Neural cell (in vitro differentiated cells): ENCODE measurements at places on chromosomes 3 and 15. TPM values are rescaled to one million over a fixed set of nuclear protein-coding genes. Genes with fewer than 3 reads are reported as not detected.

GTF2A2 gene
- polyA plus RNA-seq: 124 and 171 TPM in 2 replicates

ETFA gene
- 145 and 147 TPM in 2 replicates for polyA plus RNA-seq

ENTPD3 gene
- 2.8 and 3.1 TPM in 2 replicates for polyA plus RNA-seq

SLC28A2 gene
- not detected in 2 replicates for polyA plus RNA-seq

CDC25A gene
- polyA plus RNA-seq: 9.8 and 12.3 TPM in 2 replicates

TUBGCP4 gene
- 4.6 and 13.0 TPM in 2 replicates for polyA plus RNA-seq

IL16 gene
- not detected in 2 replicates for polyA plus RNA-seq

WDR93 gene
- polyA plus RNA-seq: 0.41 TPM in 1 of 2 replicates, not detected in the other

ERICH6 gene
- polyA plus RNA-seq: 0.32 TPM in 1 of 2 replicates, not detected in the other

ISL2 gene
- polyA plus RNA-seq: not detected in 2 replicates

RFT1 gene
- 6.1 and 10.2 TPM in 2 replicates for polyA plus RNA-seq

IL20RB gene
- 2.0 and 3.0 TPM in 2 replicates for polyA plus RNA-seq

SNX33 gene
- polyA plus RNA-seq: 0.14 and 0.20 TPM in 2 replicates

FOXB1 gene
- polyA plus RNA-seq: not detected in 2 replicates

NAALADL2 gene
- polyA plus RNA-seq: 1.6 and 2.2 TPM in 2 replicates

KBTBD13 gene
- polyA plus RNA-seq: not detected in 2 replicates

APOD gene
- polyA plus RNA-seq: not detected in 2 replicates

MTFMT gene
- 14.4 and 21.3 TPM in 2 replicates for polyA plus RNA-seq

RBP2 gene
- polyA plus RNA-seq: not detected in 2 replicates

COL7A1 gene
- polyA plus RNA-seq: 45.3 and 53.6 TPM in 2 replicates
